ENCODE measurements at places on chromosomes 7 and 10. TPM values are rescaled to one million over a fixed set of nuclear protein-coding genes. Genes with fewer than 3 reads are reported as not detected.
A peak's percentile ranks its signal among the peaks of the same experiment; 100 is the strongest.

DNA sequence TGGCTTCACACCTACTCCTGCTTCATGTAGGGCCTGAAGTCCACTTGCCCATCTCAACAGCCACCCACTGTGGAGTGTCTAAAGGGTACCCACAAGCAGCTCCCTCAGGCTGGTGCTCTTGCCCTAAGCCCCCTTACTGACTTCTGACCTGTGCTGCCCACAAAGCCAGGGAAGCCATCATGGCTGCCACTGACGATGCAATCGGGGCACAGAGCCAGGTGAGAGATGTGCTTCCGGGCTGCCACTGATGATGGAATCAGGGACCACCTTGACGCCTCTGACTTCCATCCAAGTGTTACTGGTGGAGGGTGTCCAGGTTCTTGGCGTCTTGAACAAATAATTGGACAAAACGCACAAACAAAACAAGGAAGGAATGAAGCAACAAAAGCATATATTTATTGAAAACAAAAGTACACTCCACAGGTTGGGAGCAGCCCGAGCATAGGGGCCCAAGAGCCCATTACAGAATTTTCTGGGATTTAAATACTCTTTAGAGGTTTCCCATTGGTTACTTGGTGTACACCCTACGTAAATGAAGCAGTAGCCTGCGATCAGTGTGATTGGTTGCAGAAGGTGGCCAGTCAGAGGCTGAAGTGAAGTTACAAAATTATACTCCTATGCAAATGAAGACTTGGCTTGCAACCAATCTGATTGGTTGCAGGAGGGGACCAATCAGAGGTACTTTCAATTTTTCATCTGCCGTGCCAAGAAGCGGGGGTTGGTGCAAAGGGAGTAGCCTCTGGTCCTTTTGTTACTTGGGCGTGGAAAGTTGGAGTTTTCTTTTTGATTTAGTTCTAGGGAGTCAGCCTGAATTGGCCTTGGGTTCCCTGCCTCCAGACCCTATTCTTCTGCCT, 4.5 kb downstream of the CPA2 start:
- no peak for DNase-seq

GRCh38 chr7:78718212-78718611, 735.3 kb downstream of the MAGI2 start:
- no peak for DNase-seq

GRCh38 chr10:51952056-51952455, 252.7 kb upstream of the CSTF2T start:
- DNase-seq, result no peak

GRCh38 chr10:32005050-32005449, 51.2 kb downstream of the KIF5B start:
- peak; percentile 33 for DNase-seq

DNA sequence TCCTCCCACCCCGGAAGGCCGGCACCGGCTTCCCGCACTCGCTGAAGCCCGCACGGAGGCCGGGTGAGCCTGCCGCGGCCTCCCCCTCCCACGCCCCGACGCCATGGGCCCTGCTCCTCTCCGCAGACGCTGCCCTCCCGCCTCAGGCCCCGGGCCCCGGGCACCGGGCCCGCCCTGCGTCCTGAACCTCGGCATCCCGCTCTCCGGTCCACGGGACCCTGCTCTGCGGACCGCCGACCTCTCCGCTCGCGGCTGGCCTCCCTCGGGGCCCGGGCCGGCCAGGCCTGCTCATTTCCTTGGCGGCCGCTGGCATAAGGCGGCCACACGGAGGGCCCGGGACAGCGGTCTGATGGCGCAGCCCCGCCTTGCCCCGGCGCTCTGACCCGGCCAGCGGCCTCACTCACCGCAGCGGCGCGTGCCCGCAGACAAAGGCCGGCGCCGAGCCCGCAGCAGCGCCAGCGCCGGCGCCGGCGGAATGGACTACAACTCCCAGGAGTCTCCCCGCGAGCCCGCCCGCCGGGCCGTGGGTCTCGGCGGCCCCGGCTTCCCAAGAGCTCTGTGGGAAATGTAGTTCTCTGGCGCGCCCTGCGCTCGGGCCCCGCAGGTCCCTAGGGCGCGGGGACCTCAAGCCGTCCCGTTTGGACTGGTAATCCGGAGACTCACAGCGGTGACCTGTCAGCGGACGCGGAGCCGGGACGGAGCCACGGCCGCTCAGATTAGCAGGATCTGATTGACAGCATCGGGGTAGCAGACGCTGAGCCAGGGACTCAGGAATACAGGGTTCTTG, at the start of gene ZNF32:
TSS of gene ZNF32 (minus strand) at position 484 of the 787 bp plus-strand sequence. CDS start 2,748 bp downstream, outside the sequence.
- peak; percentile 87 for DNase-seq

DNA sequence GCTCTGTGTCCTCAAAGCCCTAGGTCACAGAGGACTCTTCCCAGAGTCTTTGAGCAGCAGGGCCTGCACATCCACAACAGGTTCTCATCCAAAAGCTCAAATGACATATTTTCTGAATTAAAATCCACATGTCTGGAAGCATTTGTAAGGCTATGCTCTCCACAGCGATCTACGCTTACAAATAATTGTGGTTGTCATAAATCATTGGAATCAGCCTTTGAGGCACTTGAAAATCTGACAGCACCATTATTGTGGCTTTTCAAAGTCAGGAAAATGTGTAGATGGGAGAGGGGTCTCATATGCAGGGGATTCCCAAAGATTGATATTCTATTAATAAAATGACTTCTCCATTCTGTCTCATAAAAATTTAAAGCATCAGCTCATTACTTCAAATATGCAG, 16.3 kb downstream of the GPR26 start:
- DNase-seq, result no peak

DNA sequence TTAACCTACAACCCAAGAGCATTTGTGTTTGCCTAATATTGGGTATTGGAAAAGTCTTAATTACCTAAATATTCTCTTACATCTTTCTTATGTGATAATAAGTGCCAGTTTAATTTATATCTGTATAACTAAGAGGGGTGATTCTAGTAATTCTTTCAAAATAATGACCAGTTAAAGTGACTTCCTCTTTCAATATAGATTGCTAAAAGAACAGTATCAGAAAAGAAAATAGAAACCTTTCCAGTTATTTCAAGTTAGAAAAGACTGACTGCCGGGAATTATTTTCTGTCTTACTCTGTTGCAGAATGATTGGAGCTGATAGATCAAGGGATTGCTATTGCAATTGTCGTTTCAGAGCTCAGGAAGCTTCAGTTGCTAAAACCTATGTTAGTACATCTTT, 525.0 kb upstream of the SEMA3D start:
- no peak for DNase-seq

- no peak for DNase-seq
Observed at GRCh38 chr10:70588255-70588654, 14.3 kb downstream of the PRF1 start.

- no peak for DNase-seq
Observed at GRCh38 chr10:5400468-5401240, 4.0 kb downstream of the TUBAL3 start.

- peak; percentile 26 for DNase-seq
Observed at GRCh38 chr10:124306922-124307371, 111.8 kb downstream of the OAT start.

- DNase-seq, result peak; percentile 15
Observed at GRCh38 chr10:96896884-96897589, 64.9 kb downstream of the LCOR start.

DNA sequence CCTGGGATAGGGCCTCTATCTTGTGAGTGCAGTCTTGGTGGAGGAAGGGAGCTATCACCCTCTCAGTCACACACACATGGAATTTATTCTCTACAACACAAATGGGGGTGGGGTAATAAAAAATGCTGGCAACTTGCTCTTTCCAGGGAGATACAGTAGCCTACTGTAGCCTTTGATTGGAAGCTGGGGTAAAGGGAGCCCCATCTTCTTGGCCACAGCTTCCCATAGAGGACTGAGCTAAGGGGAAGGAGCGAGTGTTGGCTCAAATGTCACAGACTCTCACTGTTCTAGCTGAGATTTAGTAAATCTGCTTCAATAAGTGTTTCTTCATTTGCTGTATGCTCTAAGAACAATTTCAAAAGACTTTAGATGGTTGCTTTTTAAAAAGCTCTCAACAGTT, 222.2 kb upstream of the CXCL12 start:
- DNase-seq, result no peak

- no peak for DNase-seq
Observed at GRCh38 chr7:25852939-25853271, 299.1 kb upstream of the NFE2L3 start.

DNA sequence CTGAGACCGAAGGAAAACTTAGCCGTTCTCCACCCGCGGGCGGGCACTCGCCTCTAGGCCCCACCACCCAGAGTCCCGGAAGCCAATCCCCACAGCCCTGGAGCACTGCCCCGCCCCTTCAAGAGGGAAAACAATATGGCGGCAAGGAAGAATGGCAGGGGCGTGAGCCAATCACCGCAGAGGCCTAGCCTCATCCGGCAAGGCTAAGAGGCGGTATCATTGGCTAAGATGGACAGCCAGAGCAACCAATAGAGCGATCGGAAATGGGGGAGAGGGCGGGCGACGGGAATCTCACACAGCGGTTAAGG, 529 bp downstream of the ACTR1A start:
- peak; percentile 100 for DNase-seq

DNA sequence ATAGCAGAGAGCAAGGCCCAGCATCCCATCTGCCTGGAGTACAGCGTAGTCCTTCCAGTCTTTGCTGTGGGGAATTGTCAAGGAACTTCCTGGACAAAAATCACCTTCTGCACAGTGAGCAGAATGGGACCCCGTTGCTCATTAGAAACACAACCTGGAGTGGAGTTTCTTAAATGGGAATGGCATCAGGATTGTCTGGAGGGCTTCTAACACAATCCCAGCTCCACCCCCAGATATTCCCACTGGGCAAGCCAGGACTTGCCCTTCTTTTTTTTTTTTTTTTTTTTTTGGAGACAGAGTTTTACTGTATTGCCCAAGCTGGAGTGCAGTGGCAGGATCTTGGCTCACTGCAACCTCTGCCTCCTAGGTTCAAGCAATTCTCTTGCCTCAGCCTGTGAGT, 356.4 kb downstream of the GALNT17 start:
- DNase-seq, result peak; percentile 77

- DNase-seq, result peak; percentile 64
Observed at GRCh38 chr10:89100680-89101079, 106.4 kb downstream of the CH25H start.

GRCh38 chr10:31031205-31031557, 484 bp downstream of the ZNF438 start:
- DNase-seq, result no peak

- peak; percentile 51 for DNase-seq
Observed at GRCh38 chr10:4034907-4035598, 250.0 kb upstream of the KLF6 start.

Gene PRLHR
- not detected for total RNA-seq

Gene CHST3
- total RNA-seq, result 29.9 TPM

Gene CTAGE6
- 0.17 TPM for total RNA-seq

Gene CCZ1
- 35.7 TPM for total RNA-seq

Gene PDK4
- 3.1 TPM for total RNA-seq

Gene GIMAP4
- not detected for total RNA-seq

Gene POM121L12
- not detected for total RNA-seq

Gene WNT16
- 3.8 TPM for total RNA-seq

Gene HOXA7
- 1.2 TPM for total RNA-seq

Data from fibroblast of lung (primary cell).